ENCODE measurements at places on chromosomes 1 and 21. TPM values are rescaled to one million over a fixed set of nuclear protein-coding genes. Genes with fewer than 3 reads are reported as not detected.

Gene LYPD8
- not detected for total RNA-seq

Gene NFASC
- total RNA-seq, result 36.9 TPM

Gene LCE6A
- total RNA-seq, result not detected

Gene C2CD4D
- not detected for total RNA-seq

Gene OR2L5
- total RNA-seq, result not detected
